ENCODE measurements at places on chromosomes 5 and 9.

DNA sequence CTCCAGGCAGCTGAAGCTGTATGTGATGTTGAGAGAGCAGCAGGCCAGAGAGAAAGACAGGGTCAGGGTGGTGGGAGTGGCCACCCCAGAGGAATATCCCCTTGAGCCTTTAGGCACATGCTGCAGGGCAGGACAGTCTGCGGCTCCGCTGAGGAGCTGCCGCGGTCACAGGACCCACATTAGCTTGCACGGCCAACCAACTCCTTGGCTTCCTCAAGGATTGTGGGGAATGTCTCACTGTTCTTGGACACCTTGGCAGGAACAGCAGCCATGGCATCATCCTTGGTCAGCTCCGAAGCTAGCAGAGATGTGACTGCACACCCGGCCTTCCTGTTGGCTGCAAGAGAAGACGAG, 27.8 kb downstream of the PCDHGC5 start:
- DNase-seq, result no peak

DNA sequence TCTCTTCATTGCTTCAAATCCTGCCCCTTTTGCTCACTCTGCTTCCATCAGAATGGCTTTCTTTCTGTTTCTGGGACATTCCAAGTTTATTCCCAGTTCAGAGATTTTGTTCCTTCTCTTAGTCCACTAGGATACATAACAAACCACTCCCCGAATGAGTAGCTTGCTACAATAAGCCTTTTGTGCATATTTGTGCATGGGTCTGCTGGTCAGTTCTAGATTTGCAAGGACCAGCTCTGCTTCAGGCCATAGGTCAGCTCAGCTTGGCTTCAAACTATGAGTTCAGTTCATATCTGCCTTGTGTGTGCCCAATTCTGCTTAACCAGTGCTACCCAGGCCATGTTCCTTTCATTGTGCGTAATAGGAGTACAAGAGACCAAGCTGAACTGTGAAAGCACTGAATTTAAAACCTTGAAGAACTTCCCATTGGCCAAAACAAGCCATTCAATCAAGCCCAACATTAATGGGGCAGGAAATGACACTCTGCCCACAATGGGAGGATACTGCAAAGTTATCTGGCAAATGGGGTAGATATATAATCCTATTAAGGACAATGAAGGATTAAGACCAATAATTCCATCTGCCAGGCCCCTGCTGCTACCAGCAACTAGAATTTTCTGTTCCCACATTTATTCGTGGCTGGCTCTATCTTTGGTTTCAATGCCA, 328.8 kb downstream of the PRELID2 start:
- DNase-seq, result no peak

DNA sequence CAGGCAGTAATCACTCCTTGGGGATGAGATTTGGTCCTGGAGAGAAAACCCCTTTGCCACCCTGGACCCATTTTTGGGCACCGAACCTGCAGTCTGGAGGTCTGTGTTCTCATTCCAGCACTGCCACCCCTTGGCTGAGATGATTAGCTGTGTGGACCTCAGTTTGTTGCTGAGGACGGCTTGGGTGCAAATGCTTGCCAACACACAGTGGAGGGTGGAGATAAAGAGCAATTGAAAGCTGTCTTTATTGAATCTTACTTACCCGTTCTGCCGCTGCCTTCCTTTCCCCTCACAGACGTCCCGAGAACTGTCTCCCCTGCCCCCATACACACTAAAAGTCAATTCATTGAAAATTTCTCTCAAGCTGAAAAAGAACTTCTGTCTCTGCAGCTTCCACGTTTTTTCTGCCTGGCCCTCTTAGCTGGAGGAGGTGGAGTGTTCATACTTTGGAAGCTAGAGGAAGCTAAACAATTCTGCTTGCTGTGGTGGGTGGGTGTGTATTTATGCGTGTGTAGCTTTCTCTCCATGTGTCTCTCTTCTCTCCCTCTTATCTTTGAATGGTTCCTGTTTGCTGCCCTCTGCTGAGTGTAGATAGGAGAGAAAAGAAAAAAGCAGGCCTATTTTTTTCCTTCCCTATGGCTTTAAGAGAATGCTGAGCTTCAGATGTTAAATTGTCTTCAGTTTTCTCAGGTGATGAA, 6.6 kb downstream of the GALNT10 start:
- DNase-seq, result peak; percentile 53

- DNase-seq, result no peak
Observed at GRCh38 chr9:106107716-106108115, 413.4 kb downstream of the TMEM38B start.

DNA sequence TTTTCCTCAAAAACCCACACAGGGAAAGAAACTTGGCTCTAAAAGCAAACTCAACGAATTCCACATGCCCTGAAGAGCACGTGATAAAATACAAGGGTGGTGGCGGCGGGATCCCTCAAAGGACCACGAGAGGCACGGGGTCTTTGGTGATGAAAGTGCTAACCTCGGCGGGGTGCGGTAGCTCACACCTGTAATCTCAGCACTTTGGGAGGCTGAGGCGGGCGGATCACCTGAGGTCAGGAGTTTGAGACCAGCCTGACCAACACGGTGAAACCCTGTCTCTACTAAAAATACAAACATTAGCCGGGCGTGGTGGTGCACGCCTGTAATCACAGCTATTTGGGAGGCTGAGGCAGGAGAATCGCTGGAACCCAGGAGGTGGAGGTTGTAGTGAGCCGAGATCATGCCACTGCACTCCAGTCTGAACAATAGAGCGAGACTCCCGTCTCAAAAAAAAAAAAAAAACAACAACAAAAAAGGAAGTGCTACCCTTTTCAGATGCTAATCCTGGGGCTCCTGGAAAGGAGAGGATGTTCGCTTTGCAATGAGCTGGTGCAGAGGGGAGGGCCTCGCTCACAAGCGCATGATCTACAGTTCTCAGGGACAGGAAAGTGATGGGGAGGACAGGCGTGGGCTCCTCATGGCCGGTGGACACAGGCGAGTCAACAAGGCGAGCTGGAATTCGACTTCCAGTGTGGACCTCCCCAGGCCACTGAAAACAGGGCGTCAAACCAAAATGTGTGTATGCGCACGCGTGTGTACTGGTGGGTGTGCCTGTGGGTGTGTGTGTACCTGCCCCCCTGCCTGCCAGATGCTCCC, 54.1 kb downstream of the USP20 start:
- DNase-seq, result no peak

- no peak for DNase-seq
Observed at GRCh38 chr5:87300176-87300575, 32.5 kb downstream of the RASA1 start.

- no peak for DNase-seq
Observed at GRCh38 chr5:172586125-172587060, 54.7 kb upstream of the NEURL1B start.

- DNase-seq, result no peak
Observed at GRCh38 chr9:7489036-7489435, 310.5 kb downstream of the DMAC1 start.

DNA sequence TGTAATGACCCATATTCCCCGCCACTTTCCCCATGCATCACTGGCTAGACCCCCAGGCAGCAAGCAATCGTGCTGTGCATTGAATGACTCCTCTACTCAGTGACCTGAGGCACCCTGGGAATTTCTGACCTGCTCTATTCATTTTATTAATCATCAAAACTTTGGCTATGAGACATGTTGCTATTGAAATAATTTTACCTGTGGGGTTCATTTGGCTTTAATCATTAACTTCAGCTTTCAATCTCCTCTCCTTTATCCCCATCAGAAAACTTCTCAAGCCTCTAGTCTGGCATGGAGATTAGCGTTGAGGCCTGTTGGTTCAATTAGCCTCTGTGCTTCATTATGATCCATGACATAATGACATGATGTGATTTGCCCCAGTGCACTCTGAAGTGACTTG, 429.0 kb downstream of the ZNF608 start:
- no peak for DNase-seq

GRCh38 chr5:180873615-180874520, 12.8 kb upstream of the ZFP62 start:
- DNase-seq, result no peak

DNA sequence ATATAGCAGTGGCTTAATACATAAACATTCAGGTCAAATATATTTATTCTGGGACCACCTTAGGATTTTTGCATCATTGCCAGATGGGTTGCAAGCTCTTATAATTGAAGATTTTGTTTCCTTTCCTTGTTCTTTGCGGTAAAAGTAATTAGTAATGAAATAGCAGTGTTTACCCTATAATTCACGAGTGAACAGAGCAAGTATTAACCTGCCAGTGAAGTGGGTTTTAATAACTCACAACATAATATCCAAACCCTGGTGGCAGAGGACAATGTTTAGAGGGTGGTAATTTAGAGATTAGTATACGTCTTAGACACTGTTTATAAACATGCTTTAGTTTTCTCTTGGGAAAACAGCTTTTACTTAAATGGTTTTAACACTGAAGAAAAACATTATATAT, 11.8 kb downstream of the ARL14EPL start:
- no peak for DNase-seq
